Renal cortical epithelial cell (primary cell): ENCODE measurements at places on chromosomes 12 and 14.

DNA sequence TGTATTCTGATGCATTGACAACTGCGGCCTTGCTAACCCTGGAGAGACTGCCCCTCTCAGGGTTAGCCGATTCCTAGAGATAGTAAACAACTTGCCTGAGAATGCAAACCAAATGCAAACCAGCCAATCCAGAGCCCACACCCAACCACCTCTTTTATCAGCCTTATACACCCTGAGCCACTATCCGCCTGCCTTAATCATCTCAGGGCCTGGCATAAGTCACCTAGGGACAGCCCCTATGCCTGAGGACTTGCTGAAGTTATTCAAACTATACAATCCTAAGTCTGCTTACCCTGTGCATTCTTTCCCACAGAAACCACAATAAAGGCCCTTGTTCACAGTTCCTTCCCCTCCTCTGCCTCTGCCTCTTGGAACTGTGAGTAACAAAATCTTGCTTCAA, 177.2 kb downstream of the KCNA5 start:
- no peak for DNase-seq

GRCh38 chr14:79487632-79488031, 723.7 kb downstream of the DIO2 start:
- DNase-seq = no peak

DNA sequence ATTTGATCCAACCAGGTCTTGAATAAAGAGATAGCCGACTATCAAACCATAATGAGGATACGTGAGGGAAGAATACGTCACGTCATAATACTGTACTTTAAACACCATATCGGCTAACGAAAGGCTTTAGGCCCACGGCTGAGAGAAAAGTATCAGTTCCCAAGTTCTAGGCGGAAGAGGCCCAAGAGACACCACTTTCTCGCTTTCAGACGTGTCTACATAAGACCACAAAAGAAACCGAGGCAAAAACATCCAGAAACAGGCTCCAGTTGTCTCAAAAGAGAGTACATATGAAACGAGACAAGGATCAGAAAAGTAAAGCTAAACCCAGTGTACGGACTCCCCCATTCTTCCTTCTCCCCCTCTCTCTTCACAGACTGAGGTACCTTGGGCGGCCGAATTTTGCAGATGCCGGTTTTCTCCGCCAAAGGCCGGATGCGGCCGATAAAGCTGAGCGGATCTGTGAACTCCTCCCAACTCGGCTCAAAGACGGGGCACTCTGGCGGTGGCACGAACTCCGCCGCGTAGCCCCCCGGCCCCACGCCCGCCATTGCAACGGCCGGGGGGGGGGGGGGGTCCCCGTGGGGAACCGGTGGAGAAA, 479 bp downstream of the KDM5A start:
- DNase-seq = no peak

GRCh38 chr14:92404938-92405337, 82.0 kb downstream of the SLC24A4 start:
- DNase-seq = no peak

GRCh38 chr14:31465111-31465510, 7.8 kb upstream of the DTD2 start:
- DNase-seq = no peak

DNA sequence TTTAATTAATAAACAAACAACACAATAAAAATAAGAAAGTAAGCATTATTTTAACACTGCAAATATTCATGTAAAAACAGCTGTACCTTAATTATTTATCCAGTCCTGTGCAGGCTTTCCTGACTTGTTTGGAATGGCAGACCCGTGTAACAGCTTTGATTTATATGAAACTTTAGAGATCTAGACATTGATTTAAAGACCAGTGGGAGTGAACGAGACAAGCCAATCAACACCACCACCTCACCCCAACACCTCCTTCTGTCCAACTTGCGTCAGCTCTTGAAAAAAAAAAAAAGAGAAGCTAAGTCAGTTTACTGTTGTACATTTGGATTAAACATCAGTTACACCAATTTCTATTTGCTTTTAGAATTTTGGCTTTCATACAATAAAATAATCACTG, 22.3 kb downstream of the SLC38A4 start:
- DNase-seq = no peak

DNA sequence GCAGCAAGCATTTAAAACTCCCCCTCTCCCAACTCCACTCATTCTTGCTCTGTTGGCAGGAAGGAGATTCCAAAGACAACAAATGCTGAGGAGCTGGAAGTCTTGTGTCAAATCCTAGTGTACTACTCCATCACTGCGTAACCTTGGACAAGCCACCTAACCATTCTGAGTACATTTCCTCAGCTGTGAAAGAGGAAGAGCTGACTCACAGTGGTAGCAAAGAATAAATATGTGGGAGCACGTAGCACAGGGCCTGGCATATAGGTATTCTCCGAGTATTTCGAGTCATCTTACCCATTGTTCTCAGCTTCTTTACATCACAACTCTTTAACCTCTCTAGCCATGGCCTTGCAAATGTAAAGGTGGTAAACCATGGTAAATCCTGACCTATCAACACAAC, 28.7 kb downstream of the EGLN3 start:
- DNase-seq = no peak

GRCh38 chr12:30357766-30358490, 337.7 kb downstream of the IPO8 start:
- no peak for DNase-seq

DNA sequence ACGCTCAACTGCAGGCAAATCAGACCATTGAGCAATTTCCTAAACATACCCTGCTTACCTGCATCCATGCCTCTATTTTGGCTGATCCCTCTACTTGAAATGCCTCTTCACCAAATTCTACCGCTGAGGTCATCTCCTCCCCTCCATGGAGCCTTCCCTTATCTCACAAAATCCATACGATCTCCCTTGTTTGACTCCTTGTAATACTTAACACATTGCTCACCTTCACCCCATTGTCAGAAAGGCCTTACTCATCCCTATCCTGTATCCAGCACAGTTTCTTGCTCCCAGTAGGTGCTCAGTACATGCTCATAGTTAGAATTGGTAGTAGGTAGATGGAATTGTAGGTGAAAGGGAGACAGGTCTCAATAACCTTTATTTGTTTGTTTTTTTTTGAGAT, 5.4 kb downstream of the DDN start:
- DNase-seq = no peak

DNA sequence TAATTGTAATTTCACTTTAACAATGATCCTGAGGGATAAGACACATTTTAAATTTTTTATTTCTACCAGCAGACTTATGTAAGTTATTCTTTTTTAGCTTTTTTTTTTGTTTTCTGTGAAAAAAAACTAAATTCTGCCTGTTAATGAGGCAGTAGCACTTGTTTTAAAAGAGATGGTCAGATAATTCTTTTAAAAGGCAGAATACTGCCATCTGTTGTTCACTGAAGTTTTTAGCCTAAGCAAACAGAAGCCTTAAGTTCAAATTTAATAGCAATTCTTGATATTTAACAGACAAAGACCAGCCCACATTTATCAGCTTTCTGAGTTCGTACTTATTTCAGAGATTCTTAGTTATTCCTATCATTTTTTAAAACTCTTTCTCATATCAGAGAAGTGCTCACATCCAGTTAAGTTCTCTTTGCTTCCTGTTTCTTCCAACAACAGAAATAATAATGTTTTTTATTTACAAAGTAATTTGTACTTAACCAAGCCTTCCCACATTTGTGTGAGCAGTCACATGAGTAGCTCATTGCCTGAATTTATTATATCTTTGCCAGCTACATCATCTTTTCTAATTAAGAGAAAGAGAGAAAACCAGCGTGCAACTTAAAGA, 93.4 kb upstream of the SLCO1C1 start:
- DNase-seq = peak; percentile 74

GRCh38 chr14:24712909-24713308, 78.9 kb upstream of the GZMB start:
- DNase-seq = no peak

- DNase-seq = no peak
Measured at GRCh38 chr12:65324551-65324950, 46.1 kb downstream of the MSRB3 start.

- peak; percentile 28 for DNase-seq
Measured at GRCh38 chr12:27488479-27488878, 35.5 kb upstream of the PPFIBP1 start.

- peak; percentile 97 for DNase-seq
Measured at GRCh38 chr14:20343092-20343861, at the start of gene PARP2. PARP2 (plus strand) TSS chr14:20343635; CDS start chr14:20343642, 7 bp downstream.

- no peak for DNase-seq
Measured at GRCh38 chr14:53954551-53955228, 1.9 kb downstream of the BMP4 start.

- DNase-seq = peak; percentile 22
Measured at GRCh38 chr14:58797010-58797429, 159.3 kb downstream of the DACT1 start.

- DNase-seq = no peak
Measured at GRCh38 chr14:31387091-31387490, 33.3 kb downstream of the HEATR5A start.

- DNase-seq = no peak
Measured at GRCh38 chr12:51706206-51706605, 115.2 kb downstream of the SCN8A start.

- no peak for DNase-seq
Measured at GRCh38 chr12:79673354-79673753, 17.4 kb downstream of the PAWR start.

GRCh38 chr14:60174352-60175254, 9.4 kb upstream of the DHRS7 start:
- no peak for DNase-seq

DNA sequence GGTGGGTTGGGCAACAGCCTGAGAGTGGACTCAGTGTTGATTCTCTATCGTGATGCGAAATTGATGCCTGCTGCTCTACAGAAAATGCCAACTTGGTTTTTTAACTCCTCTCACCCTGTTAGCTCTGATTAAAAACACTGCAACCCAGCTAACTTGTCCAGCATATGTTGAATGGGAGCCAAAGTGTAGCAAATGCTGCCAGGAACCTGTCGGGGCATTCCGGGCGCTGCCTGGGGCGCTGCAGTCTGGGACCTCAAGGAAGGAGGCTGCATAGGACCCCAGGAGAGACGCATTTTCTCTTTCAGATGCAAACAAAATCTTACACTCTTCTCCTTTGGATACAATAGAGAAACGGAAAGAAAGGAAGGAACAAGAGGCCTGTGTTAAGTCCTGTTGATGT, 3.9 kb downstream of the B3GNT4 start:
- DNase-seq = no peak
